ENCODE measurements at places on chromosomes 3 and 15.
A peak's percentile ranks its signal among the peaks of the same experiment; 100 is the strongest.

- no peak for DNase-seq
These were observed 456 bp upstream of the TMEM62 start for GRCh38 chr15:43132830-43133429.

GRCh38 chr15:61807281-61807929 lies 252.8 kb downstream of the VPS13C start:
- no peak for DNase-seq

DNA sequence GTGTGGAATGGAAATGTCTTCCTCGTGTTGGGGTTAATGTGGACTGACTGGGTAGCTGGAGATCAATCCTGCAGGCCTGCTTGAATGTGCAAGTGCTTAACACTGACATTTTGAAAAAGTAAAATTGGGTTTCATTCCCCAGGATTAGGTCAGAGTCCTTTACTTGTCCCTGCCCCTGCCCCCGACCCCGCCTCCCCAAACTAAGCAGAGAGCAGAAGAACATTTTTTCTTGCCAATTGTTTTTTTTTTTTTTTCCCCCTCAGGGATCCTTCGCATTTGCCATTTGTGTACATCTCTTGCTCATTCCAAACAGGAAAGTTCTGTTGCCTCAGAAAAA lies 147.0 kb upstream of the NR2F2 start:
- DNase-seq, result no peak

DNA sequence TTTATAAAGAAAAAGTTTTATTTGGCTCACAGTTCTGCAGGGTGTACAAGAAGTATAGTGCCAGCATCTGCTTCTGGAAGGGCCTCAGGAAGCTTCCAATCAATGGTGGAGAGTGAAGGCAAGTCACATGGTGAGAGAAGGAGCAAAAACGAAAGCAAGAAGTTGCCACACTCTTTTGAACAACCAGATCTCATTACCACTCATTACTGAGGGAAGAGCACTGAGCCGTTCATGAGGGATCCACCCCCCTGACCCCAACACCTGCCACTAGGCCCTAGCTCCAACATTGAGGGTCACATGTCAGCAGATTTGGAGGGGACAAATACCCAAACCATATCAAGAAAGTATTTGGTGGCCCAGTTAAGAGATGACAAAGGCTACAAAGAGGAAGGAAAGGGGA lies 239.3 kb upstream of the UBE2E1 start:
- no peak for DNase-seq

- no peak for DNase-seq
These were observed 31.6 kb downstream of the DNAJB8 start for GRCh38 chr3:128435058-128435457.

GRCh38 chr3:10365791-10366190 lies 44.9 kb upstream of the SEC13 start:
- peak; percentile 60 for DNase-seq

- no peak for DNase-seq
These were observed 607.5 kb upstream of the NAALADL2 start for GRCh38 chr3:174251681-174252080.

DNA sequence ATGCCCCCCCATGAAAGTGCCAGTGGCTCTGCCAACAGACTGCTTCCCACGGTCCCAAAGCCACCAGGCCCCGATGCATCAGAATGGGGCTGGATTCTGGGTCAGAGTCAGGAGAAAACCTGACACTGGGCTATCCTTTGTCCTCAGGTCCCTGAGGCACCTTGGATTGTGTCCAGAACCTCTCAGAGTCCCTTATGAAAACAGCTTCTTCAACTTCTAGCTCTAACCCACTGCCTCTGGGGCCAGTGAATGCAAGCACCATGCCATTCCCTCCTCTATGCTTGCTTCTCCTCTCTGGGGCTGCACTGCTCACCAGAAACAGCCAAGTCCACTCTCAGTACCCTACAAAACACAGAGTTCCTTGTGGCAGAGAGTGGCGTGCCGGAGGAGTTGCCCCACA lies 9.9 kb downstream of the CRABP1 start:
- DNase-seq, result no peak

- DNase-seq, result no peak
These were observed 469.4 kb upstream of the ATP11B start for GRCh38 chr3:182323898-182324297.

GRCh38 chr3:124144035-124144814 lies 152.3 kb upstream of the ROPN1 start:
- DNase-seq, result no peak

DNA sequence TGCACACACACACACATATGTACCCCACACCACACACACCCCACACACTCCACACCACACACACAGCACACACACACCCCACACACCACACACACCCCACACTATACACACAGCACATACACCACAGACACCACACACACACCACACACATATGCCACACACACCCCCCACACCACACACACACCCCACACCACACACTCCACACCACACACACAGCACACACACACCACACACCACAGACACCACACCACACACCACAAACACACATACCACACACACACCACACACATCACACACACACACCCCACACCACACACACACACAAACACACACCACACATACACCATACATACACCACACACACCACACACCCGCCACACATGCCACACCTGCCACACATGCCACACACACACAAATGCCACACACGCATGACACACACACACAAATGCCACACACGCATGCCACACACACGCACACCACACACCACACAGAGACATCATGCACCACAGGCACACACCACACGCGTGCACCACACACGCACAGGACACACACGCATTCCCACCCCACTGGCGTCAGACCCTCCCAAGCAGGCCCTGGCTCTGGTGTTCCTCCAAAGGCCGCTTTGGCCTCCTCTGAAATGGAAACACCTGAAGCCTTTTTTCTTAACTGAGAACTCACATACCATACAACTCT lies 15.7 kb downstream of the CHST13 start:
- no peak for DNase-seq

GRCh38 chr3:114318295-114318694 lies 24.5 kb downstream of the TIGIT start:
- DNase-seq, result no peak

GRCh38 chr15:81914734-81915256 lies 131.0 kb downstream of the MEX3B start:
- DNase-seq, result no peak

- DNase-seq, result no peak
These were observed 82.6 kb downstream of the CEMIP start for GRCh38 chr15:80861731-80862170.

DNA sequence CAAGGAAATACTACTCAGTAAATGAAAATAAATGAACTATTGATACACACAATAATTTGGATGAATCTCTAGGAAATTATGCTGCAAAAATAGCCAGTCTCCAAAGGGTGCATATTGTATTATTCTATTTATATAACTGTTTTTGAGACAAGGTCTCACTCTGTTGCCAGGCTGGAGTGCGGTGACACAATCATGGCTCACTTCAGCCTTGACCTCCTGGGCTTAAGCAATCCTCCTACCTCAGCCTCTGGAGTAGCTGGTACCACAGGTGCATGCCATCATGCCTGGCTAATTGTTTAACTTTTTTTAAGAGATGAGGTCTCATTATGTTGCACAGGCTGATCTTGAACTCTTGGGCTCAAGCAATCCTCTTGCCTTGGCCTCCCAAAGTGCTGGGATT lies 12.5 kb downstream of the KLHDC8B start:
- no peak for DNase-seq
